ENCODE measurements at places on chromosomes 13 and 19. TPM values are rescaled to one million over a fixed set of nuclear protein-coding genes. Genes with fewer than 3 reads are reported as not detected.

The ZFP14 gene
- 3.5 TPM for total RNA-seq

The PCSK4 gene
- total RNA-seq = 5.0 TPM

The SGTA gene
- 80.2 TPM for total RNA-seq

The CACNG8 gene
- total RNA-seq = 2.1 TPM

The KCNJ14 gene
- total RNA-seq = 1.2 TPM

The RBM26 gene
- total RNA-seq = 30.7 TPM

The CCL25 gene
- not detected for total RNA-seq

The EFNA2 gene
- total RNA-seq = 2.6 TPM

The CCDC70 gene
- total RNA-seq = not detected

The ZNF888 gene
- 2.1 TPM for total RNA-seq

The KCTD15 gene
- total RNA-seq = 72.3 TPM

GRCh38 chr13:27977476-27978300 lies 8.6 kb upstream of the CDX2 start:
- no peak for DNase-seq

GRCh38 chr13:80052286-80052685 lies 288.6 kb downstream of the SPRY2 start:
- DNase-seq = no peak

- no peak for DNase-seq
Observed at GRCh38 chr19:42281146-42281826, 12.2 kb downstream of the CIC start.

DNA sequence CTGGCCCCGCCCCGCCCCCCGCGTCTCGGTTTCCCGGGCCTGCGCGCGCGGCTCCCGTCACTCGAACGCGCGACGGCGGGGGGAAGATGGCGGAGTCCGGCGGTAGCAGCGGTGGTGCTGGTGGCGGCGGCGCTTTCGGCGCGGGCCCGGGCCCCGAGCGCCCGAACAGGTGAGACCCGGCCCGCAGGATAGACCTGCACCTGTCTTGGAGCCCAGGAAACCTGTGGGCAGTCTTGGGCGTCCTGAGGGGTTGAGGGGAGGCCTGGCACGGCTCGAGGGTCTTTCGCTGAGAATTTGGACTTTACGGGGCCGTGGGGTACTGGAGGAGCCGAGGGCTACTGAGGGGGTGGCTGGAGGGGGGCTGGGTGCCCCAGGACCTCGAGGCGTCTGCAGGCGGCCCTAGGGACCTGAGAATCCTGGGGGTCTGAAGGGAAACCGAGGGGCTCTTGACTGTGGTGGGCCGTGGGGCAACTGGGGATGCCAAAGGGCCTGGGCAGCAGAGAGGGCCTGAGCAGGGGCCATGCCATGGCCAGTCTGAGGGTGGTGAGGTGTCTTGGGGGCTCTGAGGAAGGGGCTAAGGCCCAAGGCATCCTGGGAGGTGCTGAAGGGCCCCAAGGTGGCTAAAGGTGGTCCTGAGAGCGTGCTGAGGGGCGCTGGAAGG lies at the start of gene KLHL26:
TSS of gene KLHL26 (plus strand) at position 60 of the 661 bp plus-strand sequence. CDS start at position 87, 27 bp downstream.
- no peak for DNase-seq

- DNase-seq = no peak
Observed at GRCh38 chr13:61144834-61145593, 270.6 kb downstream of the PCDH20 start.

GRCh38 chr13:32731576-32731975 lies 145.3 kb downstream of the PDS5B start:
- DNase-seq = no peak

DNA sequence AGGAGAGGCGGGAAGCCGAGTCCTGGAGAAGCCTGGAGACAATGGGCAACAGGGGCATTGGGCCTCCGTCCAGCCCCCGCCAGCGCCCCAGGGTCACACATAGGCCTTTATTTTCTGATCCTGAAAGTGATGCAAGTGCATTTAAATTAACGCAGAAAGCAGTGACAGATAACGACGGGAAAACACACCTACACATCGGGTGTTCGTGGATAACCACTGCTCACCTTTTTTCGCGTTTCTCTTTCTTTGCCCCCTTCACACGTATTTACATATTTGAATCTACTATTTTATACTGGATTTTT lies 30.4 kb upstream of the GRTP1 start:
- DNase-seq = no peak

GRCh38 chr19:53538378-53539109 lies 599 bp downstream of the ZNF331 start:
- no peak for DNase-seq

GRCh38 chr19:12668932-12669269 lies 2.3 kb downstream of the WDR83 start:
- DNase-seq = no peak

DNA sequence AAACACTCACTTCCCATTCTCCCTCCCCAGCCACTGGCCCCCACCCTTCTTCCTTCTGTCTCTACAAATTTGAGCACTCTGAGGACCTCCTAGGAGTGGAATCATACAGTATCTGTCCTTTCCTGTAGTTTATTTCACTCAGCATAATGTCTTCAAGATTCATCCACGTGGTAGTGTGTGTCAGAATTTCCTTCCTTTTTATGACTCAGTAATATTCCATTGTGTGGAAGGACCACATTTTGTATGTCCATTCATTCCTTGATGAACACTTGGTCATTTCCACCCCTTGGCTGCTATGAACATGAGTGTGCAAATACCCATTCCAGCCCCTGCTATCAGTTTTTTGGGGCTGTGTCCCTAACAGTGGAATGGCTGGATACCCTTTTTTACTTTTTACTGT lies 9.8 kb downstream of the KLF2 start:
- no peak for DNase-seq

DNA sequence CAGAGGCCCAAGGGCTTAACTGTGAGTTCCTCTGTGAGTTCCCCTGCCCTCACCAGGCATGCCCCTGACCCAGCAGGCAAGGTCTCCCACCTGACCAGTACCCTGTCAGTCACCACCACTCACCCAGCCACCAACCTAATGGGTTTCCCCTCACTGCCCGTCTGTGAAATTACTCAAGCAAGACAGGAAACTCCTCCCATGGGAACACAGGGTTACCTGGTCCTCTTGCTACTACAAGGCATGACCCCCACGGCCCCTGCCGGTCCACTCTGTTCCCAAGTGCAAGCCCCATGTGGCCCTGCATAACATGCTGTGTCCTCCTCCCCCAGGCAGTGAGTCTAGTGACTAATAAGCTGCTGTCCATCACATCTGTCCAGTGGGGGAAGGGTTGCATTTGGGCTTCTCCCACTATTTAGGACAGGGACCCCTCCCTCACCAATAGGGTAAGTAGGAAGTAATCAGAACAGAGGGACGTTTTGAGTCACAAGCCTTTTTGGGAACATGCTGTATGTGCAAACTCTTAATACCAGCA lies 8.0 kb upstream of the DHRS12 start:
- no peak for DNase-seq

GRCh38 chr19:35166100-35167063 lies 11.8 kb downstream of the FXYD5 start:
- DNase-seq = no peak

DNA sequence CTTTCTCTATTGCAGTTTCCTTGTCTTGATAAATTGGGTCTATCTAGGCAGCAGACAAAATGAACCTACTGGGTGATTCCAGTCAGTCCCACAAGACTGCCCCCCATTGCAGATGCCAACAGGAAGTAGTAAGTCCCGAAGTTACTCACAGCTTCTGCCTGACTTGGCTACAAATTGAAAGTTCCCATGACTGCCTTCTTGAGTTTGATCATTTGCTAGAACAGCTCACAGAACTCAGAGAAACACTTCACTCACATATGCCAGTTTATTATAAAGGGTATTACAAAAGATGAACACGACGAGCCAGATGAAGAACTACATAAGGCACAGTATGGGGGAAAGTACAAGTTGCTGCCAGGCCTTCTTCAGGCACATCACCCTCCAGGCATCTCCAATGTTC lies 50.0 kb downstream of the TEX26 start:
- DNase-seq = no peak

DNA sequence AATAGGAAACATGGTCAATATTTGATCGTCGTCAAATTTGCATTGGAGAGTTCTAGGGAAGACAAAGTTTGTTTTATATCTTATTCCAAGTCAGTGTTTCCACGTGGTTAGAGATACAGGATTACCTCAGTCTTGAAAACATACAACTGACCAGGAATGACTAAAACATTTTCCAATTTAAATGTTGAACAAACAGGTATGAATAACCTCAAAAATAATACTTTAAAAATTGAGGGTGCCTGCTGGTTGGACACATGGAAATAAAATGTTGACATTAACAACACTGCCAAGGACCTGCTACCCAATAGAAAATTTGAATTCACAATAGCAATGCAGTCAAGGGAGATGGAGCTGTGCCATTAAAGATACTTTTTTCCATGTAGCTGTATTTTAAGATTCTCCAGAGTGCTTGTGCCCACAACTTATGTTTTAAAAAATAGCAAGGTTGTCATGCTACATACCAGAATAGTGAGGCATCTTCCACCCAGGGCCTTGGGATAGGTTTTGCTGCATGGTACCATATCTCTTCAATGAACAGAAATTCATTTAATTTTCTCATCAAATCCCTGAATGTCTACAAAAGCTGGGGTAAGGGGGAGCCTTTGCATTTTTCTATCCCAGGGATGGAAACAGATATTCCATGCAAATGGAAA lies 260.8 kb downstream of the EFNB2 start:
- DNase-seq = no peak

DNA sequence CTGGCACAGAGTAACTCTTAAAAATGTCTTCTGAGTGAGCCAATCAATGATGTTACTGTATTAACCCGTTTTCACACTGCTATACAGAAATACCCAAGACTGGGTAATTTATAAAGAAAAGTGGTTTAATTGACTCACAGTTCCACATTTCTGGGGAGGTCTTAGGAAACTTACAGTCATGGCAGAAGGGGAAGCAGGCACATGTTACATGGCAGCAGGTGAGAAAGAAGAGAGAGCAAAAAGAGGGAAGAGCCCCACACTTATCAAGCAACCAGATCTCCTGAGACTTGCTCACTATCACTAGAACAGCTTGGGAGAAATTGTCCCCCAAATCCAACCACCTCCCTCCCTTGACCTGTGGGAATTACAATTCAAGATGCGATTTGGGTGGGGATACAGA lies 97.6 kb upstream of the MIR17HG start:
- no peak for DNase-seq

GRCh38 chr19:28563964-28564921 lies 648.7 kb downstream of the UQCRFS1 start:
- no peak for DNase-seq

DNA sequence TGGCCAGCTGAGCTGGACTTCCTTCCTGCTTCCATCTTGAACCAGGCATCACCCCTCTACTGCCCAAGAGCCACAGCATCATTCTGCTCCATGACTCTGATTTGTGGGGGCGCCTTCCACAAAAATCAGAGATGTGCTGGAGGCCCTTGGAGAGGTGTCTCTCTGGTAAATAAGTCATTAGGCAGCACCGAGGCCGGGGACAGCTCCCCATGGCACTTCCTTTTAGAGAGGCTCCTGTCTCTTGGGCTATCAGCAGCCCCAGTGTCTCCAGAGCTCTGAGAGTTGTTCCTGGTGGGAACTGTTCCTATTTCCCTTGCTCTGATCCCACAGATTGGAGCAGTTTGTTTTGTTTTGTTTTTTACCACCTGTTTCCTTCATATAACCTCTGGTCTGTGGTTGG lies 19.9 kb downstream of the NWD1 start:
- DNase-seq = no peak

GRCh38 chr13:35996360-35996759 lies 134.8 kb downstream of the DCLK1 start:
- DNase-seq = no peak

DNA sequence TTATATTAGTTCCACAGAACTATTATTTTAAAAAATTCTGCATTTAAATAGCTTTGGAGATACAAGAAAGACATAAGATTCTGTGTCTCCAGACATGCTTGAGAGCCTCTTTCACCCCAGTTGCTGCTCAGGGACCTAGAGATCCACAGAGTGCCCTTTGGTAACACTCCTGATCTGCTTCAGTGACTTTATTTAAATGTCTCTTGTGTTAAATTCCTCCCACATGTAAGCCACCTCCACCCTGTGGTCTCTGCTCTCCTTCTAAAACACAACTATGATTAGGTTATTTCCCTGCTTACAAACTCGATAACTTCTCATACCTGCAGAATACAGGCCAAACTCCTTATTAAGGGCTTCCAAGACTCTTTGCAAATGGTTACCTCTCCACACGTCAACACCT lies 141.0 kb downstream of the RFC3 start:
- no peak for DNase-seq

Data from glomerular endothelial cell (primary cell).